ENCODE measurements at places on chromosomes 4 and X.

DNA sequence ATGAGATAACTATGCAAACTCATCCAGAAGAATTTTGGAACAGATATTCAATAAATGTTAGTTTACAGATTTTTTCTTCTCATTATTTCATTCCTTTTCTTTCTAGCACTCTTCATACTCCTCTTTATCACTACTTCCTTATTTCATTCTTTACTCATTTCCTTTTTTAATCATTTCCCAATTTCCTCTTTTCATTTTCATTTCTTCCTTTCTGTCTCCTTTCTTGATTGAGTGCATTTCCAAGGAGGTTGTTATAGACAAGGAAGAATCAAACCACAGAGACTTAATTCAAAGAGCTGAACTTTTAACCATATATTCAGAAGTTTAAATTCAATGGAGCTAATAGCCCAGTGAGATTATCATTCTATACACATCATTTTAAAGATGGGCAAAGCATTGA is 600.7 kb downstream of the ARAP2 start:
- no peak for DNase-seq

GRCh38 chr4:53234669-53235068 is 131.2 kb downstream of the SCFD2 start:
- no peak for DNase-seq

- no peak for DNase-seq
Measured at GRCh38 chrX:148865277-148866210, 365.1 kb downstream of the AFF2 start.

GRCh38 chr4:186839122-186840037 is 115.7 kb upstream of the FAT1 start:
- no peak for DNase-seq

GRCh38 chr4:89469516-89469915 is 161.9 kb upstream of the GPRIN3 start:
- no peak for DNase-seq

GRCh38 chr4:39937683-39938268 is 39.9 kb downstream of the PDS5A start:
- no peak for DNase-seq

- DNase-seq: no peak
Measured at GRCh38 chr4:42348692-42349091, 48.6 kb upstream of the SHISA3 start.

- no peak for DNase-seq
Measured at GRCh38 chrX:25523574-25524540, 508.1 kb upstream of the ARX start.

- no peak for DNase-seq
Measured at GRCh38 chr4:136927172-136927571, 605.1 kb downstream of the PCDH18 start.

Measured in urinary bladder (tissue), 4 donors.